RPMI7951 (cell line): ENCODE measurements at places on chromosomes 1 and 21.

- DNase-seq = no peak
Measured at GRCh38 chr1:101323535-101323934, 86.7 kb downstream of the S1PR1 start.

- no peak for DNase-seq
Measured at GRCh38 chr1:91585982-91586381, 85.3 kb downstream of the CDC7 start.

DNA sequence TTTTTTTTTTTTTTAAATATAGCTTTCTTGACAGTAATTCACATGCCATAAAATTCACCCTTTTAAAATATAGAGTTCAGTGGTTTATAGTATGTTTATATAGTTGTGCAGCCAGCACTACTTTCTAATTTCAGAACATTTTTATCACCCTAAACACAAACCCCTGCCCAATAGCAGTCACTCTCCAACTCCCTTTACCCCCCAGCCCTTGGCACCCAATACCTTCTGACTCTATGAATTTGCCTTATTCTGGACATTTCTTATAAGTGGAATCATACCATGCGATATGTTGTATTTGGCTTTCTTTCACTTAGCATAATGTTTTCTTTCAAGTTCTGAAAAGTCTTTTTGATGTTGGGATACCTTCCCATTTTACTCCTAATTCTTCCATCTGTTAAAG is 42.5 kb upstream of the NEXN start:
- DNase-seq = no peak

- DNase-seq = no peak
Measured at GRCh38 chr1:40840526-40841323, 21.4 kb downstream of the CITED4 start.

DNA sequence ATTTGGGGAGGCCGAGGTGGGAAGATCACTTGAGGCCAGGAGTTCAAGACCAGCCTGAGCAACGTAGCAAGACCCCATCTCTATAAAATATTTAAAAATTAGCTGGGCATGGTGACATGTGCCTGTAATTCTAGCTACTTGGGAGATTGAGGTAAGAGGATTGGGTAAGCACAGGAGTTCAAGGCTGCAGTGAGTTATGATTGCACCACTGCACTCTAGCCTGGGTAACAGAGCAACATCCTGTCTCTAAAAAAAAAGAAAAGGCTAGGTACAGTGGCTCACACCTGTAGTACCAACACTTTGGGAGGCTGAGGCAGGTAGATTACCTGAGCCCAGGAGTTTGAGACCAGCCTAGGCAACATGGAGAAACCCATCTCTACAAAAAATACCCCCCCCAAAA is 35.7 kb upstream of the RCC1 start:
- DNase-seq = no peak

GRCh38 chr1:106722466-106722865 is 334.0 kb upstream of the PRMT6 start:
- DNase-seq = no peak

GRCh38 chr1:200660719-200661118 is 9.0 kb downstream of the DDX59 start:
- no peak for DNase-seq

DNA sequence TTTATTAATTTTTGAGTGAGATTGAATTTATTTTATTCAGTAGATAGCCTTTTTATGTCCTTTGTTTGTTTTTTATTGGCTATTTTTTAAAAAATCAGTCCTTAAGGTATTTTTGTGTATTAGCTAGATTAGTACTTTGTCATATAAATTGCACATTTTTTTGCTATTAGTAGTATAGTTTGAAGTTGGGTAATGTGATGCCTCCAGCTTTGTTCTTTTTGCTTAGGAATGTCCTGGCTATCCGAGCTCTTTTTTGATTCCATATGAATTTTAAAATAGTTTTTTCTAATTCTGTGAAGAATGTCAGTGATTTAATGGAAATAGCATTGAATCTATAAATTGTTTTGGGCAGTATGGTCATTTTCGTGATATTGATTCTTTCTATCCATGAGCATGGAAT is 80.4 kb downstream of the MAN1A2 start:
- DNase-seq = no peak

GRCh38 chr1:23756676-23757075 is 13.4 kb downstream of the ELOA start:
- DNase-seq = peak; percentile 79

DNA sequence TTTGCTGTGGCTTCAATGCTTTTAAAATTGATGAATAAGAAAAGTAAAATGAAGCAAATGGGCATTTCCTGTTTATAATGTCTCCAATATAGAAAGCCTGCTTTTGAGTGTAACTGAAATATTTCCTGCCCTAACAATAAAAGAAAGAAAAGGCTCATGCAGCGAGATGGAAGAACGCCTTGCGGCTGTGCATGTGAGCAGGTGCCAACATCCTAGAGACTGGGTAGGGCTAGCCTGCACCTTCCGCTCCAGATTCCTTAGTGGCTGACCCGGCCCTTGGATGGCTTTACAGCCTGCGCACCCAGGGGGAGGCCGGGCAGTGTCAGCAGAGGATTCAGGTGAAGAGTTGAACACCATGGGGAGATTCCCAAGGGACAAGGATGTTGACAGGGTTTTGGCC is 21.8 kb downstream of the CNIH3 start:
- DNase-seq = no peak

DNA sequence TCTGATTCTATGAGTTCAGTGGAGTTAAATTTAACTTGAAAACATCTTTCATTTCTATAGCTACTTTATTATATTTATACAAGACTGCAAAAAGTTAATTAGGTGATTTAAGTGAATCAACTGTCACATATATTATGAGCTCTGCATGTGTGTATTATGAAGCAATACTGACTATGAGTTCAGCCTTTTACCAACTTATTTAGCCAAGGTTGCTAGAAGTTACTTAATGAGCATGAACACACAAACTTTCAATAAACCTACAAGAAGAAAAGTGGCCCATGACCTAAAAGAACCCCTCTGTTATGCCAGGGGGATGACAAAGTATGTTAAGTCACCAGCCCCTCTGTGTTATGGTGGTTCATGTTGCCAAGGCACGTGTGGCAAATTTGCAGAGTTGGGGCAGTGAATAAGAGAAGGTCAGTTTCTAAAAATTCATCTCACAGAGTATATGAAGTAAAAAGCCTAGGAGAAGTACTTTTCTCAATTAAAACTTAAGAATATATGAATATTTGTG is 86.7 kb upstream of the LYPLAL1 start:
- DNase-seq = no peak

- DNase-seq = peak; percentile 18
Measured at GRCh38 chr1:55500601-55501000, 285.4 kb upstream of the USP24 start.

GRCh38 chr21:41712730-41713129 is 54.1 kb downstream of the RIPK4 start:
- DNase-seq = no peak

DNA sequence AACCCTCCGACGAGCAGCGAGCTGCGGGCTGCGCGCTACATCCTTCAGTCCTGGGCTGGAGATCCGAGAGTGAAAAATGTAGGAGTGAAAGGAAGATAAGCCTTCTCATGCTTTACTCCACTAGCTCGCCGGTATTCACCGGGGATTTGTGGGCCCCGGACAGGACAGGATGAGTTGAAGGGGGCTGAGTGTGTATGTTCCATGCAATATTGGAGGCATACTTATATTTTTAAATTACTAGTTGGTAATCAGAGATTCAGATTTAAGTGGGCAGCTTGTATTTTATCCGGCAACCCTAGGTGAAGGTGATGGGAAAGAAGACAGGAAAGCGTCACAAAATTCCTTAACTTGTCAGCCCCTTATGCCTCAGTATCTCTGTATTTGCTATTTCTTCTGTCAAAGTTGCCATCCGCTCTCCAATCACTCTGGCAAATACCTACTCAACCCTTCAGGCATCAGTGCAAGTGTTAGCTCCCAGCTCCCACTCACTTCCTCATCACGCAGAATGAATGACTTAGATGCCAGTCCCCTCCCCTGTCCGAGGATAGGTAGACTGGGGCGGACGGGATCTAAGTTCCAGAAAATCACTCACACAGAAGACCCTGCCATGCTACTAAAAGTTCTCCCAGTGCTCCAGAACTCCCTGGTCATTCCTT is 503 bp upstream of the PIGM start:
- peak; percentile 16 for DNase-seq

- DNase-seq = no peak
Measured at GRCh38 chr1:83718338-83718737, 280.6 kb downstream of the TTLL7 start.

DNA sequence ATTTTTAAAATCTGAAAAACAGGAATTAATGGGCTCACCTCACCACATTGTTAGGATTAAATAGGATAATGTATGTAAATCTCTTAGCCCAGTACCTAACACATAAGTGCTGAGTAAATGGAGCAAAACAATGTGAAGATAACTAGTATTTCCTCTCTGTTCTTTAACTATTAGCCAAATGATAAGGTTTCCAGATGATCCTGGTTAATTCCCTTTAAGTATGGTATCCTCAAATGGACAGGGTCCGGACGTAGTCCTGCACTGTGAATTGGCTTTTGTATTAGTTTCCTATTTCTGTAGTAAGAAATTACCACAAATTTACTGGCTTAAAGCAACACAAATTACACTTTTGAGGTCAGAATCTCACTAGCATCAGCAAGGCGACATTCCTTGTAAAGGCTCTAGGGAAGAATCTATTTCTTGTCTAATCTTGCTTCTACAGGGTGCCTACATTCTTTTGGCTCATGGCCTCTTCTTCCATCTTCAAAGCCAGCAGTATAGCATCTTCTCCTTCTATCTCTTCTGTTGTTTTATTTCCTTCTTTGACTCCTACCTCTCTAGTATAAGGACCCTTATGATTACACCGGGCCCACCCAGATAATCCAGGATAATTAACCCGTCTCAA is 17.1 kb downstream of the SCAF4 start:
- no peak for DNase-seq

DNA sequence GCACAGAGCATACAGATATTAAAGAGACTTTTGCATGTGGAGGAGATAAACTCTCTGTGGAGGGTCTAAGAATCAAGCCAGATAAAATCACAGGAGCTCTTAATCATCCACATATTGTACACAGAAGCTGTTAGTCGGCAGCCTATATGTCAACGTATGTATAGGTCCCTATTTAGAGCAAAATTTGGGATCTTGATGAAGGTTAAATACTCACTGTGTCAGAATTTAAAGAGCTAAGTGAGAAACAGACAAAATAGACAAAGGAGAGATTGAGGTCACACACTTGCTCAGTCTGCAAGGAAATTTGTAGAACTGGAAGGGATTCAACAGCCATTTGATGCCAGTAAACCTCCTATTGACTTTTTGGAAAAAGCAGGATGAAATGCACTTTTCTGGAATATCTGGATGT is 4.1 kb upstream of the IRF2BP2 start:
- DNase-seq = no peak

DNA sequence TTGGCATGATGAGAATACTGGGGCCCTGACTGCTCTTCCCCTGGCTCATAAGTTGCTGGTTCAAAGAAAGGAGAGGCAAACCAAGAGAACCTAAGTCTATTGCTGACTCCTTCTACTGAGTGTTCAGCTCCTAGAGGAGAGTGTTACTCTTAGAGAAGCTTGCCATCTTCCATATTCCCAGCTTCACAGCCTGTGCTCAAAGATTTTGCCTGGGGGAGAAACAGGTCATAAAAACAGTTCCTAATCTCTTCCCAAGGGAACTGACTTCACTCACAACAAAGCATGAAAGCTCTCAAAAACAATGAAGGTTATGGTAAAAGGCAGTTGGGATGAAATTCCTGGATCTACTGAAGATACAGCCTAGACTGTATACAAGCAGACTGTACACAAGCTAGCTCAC is 37.1 kb downstream of the LRRC40 start:
- DNase-seq = peak; percentile 3

GRCh38 chr1:41648230-41648629 is 163.7 kb upstream of the EDN2 start:
- DNase-seq = no peak

DNA sequence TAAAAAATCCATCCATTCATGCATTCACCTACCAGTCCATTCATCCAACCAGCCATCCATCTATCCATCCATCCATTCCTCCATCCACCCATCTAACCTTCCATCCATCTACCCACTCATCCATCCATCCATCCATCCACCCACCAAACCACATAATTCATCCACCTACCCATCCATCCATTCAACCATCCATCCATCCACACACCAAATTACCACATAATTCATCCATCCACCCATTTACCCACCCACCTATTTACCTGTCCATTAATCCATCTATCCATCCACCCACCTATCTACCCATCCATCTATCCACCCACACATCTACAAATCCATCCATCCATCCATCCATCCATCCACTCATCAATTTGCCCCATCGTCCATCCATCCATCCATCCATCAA is 71.4 kb downstream of the CLIC6 start:
- DNase-seq = no peak

- DNase-seq = peak; percentile 65
Measured at GRCh38 chr1:227885648-227886502, 61.9 kb downstream of the WNT9A start.

- no peak for DNase-seq
Measured at GRCh38 chr1:40273547-40274166, 15.6 kb downstream of the ZMPSTE24 start.

GRCh38 chr1:50780797-50781196 is 179.3 kb downstream of the FAF1 start:
- no peak for DNase-seq

DNA sequence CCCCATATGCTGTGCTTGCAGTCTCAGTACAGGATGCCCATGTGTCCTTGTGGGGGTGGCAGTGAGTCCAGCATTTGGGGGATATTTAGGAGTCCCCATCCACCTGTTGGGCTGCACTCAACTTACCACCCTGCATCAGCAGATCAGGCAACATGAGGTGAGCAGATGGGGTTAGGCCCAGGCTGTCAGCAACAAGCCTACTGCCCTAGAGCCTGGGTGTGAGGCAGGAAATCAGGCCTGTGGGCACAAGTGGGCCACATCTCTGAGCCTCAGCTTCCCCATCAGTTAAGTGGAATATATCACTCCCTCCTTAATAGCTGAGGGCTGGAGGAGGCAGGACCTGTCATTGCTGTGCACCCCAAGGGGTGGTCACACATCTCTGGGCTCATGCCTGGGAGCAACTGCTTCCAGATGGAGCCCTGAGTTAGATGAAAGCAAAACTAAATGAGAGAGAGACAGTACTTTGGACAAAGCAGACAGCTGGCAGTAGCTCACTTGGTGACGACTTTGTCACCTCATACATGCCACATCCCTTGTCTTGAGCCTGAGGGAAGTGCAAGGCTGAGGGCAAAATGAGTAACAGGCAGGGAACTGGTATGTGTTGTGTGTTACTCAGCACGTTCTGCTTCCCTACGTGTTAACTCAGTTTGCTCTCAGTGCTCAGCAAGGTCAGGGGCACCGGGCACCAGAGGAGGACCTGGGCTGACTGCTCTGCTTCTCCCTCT is 48.4 kb downstream of the TRIM11 start:
- peak; percentile 10 for DNase-seq
